ENCODE measurements at places on chromosomes 5 and 9.

GRCh38 chr9:15513335-15513734 lies 2.6 kb upstream of the PSIP1 start:
- no peak for DNase-seq

GRCh38 chr5:131148835-131149234 lies 16.2 kb downstream of the HINT1 start:
- no peak for DNase-seq

- DNase-seq = no peak
These were observed 98.2 kb upstream of the GRHPR start for GRCh38 chr9:37324261-37324683.

- DNase-seq = peak; percentile 21
These were observed 25.0 kb upstream of the CEP78 start for GRCh38 chr9:78210841-78211301.

GRCh38 chr9:35771943-35772342 lies 17.9 kb upstream of the MSMP start:
- no peak for DNase-seq

GRCh38 chr5:57383093-57383861 lies 99.3 kb downstream of the ACTBL2 start:
- DNase-seq = peak; percentile 25

GRCh38 chr5:92023141-92023471 lies 640.0 kb upstream of the ARRDC3 start:
- DNase-seq = no peak

GRCh38 chr9:84710701-84711397 lies 41.3 kb downstream of the NTRK2 start:
- DNase-seq = no peak

GRCh38 chr5:75640826-75641225 lies 29.6 kb downstream of the ANKDD1B start:
- no peak for DNase-seq

All from CD4-positive, alpha-beta T cell treated with Interleukin-15 for 4 hours (primary cell).